ENCODE measurements at places on chromosomes 1 and 21.

GRCh38 chr1:195697130-195697529 is 911.1 kb downstream of the KCNT2 start:
- no peak for DNase-seq

GRCh38 chr1:189158155-189158554 is 1319.5 kb downstream of the BRINP3 start:
- no peak for DNase-seq

GRCh38 chr1:184472136-184472535 is 85.3 kb downstream of the C1orf21 start:
- DNase-seq: no peak

- DNase-seq: no peak
These were observed 23.2 kb downstream of the ITGB2 start for GRCh38 chr21:44897326-44898010.

- DNase-seq: no peak
These were observed 25.1 kb upstream of the SLC9A1 start for GRCh38 chr1:27179979-27180378.

- DNase-seq: no peak
These were observed 2.3 kb upstream of the BSND start for GRCh38 chr1:54996359-54996868.

GRCh38 chr1:195096051-195096521 is 1512.2 kb downstream of the KCNT2 start:
- DNase-seq: no peak

- no peak for DNase-seq
These were observed 146.2 kb downstream of the KCNT2 start for GRCh38 chr1:196462086-196462485.

DNA sequence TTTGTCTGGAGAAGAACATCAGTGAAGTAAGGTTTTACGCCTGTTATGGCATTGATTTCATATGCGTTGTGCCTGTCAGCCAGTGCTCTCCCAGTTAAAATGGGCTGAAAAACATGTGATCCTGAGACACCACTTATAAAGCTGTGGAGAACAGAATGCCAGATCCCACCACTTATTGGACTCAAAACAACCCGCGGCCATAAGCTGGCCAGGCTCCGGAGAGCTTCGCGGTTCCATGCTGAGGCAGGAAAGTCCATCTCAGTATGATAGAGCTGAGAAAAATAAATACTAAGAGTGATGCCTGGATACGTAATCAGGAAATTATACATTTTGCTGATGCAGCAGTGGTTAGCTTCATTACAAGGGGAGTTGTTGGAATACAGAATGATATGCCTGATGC is 5.1 kb downstream of the APOBEC4 start:
- DNase-seq: no peak

GRCh38 chr1:160767395-160768294 is 28.3 kb upstream of the LY9 start:
- DNase-seq: no peak

DNA sequence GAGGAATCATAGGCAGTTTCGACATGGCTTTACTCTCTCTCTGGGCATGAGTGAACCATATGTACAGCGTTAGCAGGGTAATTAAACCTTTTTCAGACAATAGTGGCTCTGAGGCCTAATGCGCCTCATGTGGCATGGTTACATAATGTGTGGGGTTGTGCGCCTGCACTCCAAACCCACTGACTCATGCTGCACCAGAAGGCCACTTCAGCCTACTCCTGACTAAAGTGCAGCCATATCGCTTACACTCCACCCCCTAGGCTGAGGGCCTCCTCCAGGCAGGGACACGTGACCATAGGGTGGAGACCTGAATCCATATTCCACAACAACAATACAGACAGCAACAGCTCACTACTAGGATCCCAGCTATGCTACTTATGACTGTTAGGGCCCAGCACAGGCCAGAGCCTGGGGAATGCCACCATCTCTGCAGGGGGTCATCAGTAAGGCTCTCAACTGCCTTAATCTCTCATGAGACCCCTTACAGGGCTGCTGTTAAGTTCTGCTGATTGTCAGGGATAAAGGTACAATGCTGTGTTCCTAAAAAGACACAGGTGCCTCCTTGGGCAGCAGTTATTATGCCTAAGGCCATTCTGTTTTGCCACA is 13.4 kb upstream of the ODF2L start:
- DNase-seq: no peak

GRCh38 chr21:29433366-29434059 is 134.8 kb downstream of the BACH1 start:
- DNase-seq: no peak

DNA sequence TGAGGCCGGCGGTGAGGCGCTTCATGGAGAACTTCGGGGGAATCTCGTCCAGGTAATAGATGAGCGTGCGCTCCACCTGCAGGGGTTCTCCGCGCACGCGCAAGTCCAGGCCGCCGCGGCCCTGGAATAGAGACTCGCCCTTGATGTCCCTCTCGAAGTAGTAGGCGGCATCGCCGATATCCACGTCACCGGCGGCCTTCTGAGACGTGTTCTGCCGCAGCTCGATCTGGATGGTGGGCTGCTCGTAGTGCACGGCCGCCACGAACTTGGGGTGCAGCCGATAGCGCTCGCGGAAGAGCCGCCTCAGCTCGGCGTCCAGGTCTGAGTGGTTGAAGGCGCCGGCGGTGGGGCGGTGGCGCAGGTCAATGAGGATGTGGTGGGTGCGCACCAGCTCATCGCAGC is 726 bp downstream of the TACSTD2 start:
- DNase-seq: no peak
